ENCODE measurements at places on chromosomes 4 and X.

DNA sequence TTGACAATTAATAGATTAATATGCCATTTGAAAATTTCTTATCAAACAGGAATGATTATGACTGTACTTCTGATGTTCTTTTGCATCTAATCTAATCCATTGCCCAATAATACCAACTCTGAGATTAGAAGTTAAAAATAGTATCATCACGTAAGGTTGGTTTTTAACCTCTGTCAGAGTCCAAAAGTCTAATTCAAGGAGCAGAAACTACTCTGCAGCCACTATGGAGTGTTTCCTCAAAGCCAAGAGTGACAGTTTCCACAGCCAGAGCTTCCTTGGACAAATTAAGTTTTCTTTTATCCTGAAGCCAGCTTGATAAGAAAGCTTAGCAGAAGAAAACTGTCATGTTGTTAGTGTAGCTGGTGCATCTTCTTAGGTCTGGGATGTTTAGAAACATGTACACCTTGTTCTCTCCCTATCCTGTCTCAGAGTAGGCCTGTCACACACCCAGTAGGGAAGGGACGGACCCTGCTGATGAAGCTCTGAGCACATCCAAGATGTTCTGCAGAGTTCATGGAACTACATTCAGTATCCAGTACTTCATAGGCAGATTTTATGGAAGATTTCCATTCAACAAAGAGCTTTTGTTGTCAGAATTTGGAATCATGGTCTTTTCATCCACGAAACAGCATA, 20.4 kb upstream of the PI4K2B start:
- peaks cover 1% of the 10 kb centered on the region for H3K36me3 ChIP-seq
- H3K27me3 ChIP-seq = peaks cover 3% of the 10 kb centered on the region
- H3K4me1 ChIP-seq = peaks cover 2% of the 10 kb centered on the region

DNA sequence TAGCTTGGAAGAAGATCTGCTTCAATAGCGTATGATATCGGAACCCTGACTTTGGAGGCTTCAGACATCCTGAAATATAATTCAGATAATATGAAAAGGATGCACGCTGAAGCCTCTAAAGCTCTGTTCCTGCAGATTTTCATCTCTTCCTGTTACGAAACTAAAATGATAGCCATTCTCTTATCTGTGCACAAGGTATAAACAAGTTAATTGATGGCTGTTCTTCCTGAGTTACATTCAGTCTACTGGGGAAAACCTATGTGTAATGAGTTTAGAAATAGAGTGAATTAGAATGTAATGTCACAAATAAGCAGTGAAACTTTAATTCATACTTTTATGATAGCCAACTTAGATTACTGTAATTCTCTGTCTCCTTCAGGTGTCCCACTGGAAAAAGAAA, 36.8 kb upstream of the AGA start:
- H3K4me3 ChIP-seq = no peak overlapping the region
- H3K27ac ChIP-seq = no peak overlapping the region
- no peak for DNase-seq

DNA sequence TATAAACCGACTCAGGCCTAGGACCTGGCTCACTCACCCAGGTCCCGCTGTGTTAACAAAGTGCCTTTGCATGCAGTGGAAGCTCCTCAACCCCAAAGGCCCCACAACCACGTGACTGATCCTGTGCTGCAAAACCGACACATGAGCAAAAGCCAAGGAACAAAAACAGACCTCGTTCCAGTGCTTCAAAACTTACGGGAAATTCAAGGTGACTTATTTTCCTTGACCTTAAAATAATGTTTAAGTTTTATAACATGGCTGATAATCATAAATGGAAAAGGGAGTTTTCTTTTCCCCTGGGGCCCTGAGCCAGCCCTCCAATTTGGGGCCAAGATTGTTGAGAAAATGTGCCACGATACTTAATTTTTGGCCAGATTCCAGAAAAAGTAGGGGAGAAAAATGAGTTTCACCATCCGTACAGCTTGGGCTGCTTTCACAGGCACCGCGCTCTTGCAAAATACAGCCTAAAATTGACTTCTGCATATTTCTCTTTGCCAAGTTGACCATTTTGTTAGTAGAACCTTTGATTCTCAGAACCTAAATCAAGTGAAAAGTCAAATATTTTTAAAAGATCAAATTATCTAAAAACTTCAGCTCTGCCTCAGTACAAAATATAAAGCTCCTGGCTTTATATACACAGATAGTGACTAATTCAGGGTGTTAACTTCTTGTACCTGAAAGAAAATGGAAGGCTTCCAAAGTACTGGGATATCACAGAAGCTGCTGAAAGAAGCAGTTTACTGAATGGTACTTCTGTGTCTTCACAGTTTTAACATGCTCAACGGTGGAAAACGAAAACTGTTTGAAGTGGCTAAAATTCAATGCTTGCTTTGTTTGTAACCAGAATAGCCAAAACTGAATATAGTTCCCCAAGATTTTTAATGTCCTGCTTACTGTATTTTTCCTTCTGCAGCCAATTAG, 93.8 kb downstream of the APBB2 start:
- H3K27ac ChIP-seq = no peak overlapping the region
- peaks cover 10% of the 10 kb centered on the region for H3K27me3 ChIP-seq
- no peak for DNase-seq
- H3K4me3 ChIP-seq = no peak overlapping the region

DNA sequence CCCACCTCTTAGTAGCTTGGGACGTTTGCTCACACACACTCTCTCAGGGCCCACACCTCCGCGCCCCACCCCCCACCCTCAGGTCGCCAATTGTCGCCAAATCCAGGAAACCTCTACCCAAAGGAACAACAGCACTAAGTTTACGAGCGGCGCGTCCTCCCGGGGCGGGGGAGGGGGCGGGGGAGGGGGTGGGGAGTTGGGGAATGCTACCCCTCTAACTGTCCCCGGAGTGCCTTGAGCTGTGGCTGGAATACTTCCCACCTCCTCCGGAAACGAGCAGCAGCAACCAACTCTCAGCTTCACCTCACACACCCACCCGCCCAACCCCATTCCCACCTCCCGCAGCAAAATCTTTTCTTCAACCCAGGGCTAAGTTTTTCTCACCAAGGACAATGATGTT, 135.6 kb upstream of the ZIC3 start:
- no peak overlapping the region for H3K4me3 ChIP-seq
- H3K27ac ChIP-seq = no peak overlapping the region
- no peaks in the 10 kb centered on the region for H3K36me3 ChIP-seq
- DNase-seq = no peak

DNA sequence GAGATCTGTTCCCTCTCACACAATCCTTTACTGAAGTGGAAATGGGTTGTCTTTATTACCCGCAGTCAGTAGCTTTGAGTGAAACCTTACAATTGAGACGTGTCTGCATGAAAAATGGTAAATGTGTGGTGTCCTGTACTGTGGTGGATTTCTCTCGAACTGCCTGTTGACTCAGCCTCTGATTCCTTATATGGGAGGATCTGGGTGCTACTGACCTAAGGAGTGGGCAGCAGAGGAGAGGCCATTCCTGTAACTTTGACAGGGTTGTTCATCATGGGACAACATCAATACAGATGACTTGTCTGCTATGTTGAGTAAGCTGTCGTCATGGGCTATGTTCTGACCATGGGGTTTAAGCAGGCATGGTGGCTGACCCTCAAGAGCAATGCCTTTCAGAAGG, 159.6 kb upstream of the WDR1 start:
- H3K27me3 ChIP-seq = no peaks in the 10 kb centered on the region
- H3K4me3 ChIP-seq = no peak overlapping the region
- no peaks in the 10 kb centered on the region for H3K36me3 ChIP-seq

- no peaks in the 10 kb centered on the region for H3K27me3 ChIP-seq
- H3K27ac ChIP-seq = no peak overlapping the region
- H3K4me3 ChIP-seq = no peak overlapping the region
- H3K4me1 ChIP-seq = no peaks in the 10 kb centered on the region
- no peaks in the 10 kb centered on the region for H3K36me3 ChIP-seq
Measured at GRCh38 chr4:163949976-163950601, 455.6 kb downstream of the TMA16 start.

DNA sequence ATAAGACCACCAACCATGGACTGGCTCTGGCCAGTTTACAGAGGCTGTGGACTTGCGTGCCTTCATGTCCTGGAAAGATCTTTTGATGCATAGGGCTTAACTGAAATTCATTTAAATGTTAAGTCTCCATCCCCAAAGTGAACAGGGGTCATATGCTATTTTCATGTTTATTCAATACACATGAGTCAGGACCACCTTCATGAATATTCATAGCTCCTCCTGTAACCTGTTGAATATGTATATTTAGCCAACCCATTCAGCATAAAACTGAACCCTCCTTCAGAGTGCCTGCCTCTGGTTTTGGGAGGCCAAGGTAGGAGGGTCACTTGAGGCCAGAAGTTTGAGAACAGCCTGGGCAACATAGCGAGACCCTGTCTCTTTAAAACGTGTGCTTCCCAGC, 7.1 kb downstream of the CTPS2 start:
- H3K4me1 ChIP-seq = no peaks in the 10 kb centered on the region
- DNase-seq = no peak
- H3K36me3 ChIP-seq = peaks cover 9% of the 10 kb centered on the region

DNA sequence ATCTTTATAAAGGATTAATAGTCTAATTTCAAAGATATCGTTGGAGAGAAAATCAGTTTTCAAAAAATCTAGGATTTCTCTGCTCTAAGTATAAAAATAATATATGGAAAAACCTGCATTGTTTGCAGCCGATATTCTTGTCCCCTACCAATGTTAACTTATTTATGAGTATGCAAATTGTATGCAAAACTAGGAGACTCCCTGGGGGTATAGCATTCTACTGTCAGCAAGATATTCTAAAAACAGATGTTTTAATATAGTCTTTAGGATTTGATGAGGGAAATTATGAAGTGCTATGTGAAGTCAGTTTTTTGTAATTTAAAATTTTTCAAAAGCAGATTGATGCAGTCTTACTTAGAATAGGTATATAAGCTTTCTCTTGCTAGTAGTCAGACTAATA, 40.9 kb downstream of the GK2 start:
- no peak overlapping the region for H3K27ac ChIP-seq
- no peak for DNase-seq

- peaks cover 3% of the 10 kb centered on the region for H3K27me3 ChIP-seq
- H3K4me1 ChIP-seq = peaks cover 32% of the 10 kb centered on the region
- no peak overlapping the region for H3K4me3 ChIP-seq
- no peak for DNase-seq
- H3K27ac ChIP-seq = peak overlapping the region; percentile 97
Measured at GRCh38 chrX:130086447-130087206, 23.7 kb downstream of the ELF4 start.

DNA sequence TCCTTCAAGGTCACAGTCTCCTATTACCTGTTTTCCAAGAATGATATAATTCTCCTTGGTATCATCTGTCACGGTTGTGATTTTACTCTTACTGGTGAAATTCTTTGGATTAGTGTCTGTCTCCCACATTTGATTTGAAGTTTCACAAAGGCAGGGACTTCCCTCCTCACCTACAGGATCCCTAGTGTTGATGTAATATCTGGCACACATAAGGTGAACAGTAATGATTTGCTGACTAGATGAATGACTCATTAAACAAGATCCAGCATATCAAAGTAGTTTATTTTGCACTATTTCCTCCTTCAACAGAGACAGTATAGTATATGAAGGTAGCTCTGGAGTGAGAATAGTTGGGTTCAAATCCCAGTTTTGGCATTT, 135.3 kb upstream of the IL1RAPL2 start:
- H3K27me3 ChIP-seq = peaks cover 1% of the 10 kb centered on the region
- no peaks in the 10 kb centered on the region for H3K36me3 ChIP-seq
- no peak for DNase-seq
- no peak overlapping the region for H3K4me3 ChIP-seq
- H3K4me1 ChIP-seq = peaks cover 5% of the 10 kb centered on the region

DNA sequence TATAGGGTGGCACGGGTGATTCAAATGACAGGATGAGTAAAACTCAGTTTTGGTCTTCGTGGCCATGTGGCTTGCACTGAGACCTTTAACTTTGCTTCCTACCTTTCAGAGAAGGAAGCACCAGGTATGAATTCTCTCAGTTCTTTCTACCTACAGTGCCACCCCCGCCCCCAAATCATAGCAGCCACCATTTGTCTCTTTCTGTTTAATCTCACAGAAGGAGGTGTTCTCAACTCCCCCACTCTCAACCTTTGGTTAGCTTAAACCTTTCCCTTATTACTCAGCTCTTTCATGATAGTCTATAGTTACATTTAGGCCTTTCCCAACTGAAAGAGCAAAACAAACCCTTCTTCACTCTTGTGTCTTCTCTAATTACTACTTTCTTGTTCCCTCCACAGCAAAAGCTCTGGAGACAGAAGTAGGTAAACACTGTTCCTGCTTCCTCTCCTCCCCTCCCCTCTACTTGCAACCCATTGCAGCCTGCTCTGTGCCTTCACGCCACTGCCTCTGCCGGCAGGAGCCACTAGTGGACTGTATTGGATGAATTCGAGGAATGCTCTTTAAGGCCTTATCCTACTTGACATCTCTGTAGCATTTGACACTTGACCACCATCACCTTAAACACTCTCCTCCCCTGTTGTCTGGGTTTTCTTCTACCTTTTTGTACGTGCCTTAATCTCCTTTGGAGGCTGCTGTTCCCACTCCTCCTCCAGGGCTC, 123.7 kb downstream of the AFF1 start:
- no peak overlapping the region for H3K4me3 ChIP-seq
- peak; percentile 28 for DNase-seq
- H3K36me3 ChIP-seq = peaks cover 5% of the 10 kb centered on the region
- peaks cover 4% of the 10 kb centered on the region for H3K27me3 ChIP-seq

GRCh38 chrX:139801397-139801813, 93.4 kb upstream of the MCF2 start:
- H3K4me1 ChIP-seq = peaks cover 2% of the 10 kb centered on the region
- peaks cover 6% of the 10 kb centered on the region for H3K36me3 ChIP-seq
- no peak for DNase-seq
- no peak overlapping the region for H3K27ac ChIP-seq

DNA sequence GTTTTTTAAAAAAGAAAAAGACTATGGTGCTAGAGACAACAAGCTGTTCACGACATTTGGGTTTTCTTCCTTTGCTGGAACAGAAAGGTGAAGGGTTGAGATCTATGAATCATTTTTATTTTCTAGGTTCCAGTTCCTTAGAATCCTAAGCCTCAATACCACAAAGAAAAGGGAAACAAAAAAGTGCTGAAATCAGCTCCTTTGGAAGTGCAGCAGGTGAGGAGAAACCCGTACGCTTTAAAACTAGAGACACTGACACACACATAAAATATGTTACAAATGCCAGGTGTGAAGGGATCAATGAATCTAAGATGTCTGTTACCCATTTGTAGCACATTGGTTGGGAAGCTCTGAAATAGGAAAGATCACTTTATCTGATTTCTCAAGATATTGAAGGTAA, 125.2 kb downstream of the AREG start:
- peaks cover 2% of the 10 kb centered on the region for H3K27me3 ChIP-seq
- no peak overlapping the region for H3K4me3 ChIP-seq
- H3K4me1 ChIP-seq = peaks cover 8% of the 10 kb centered on the region

- no peaks in the 10 kb centered on the region for H3K4me1 ChIP-seq
- DNase-seq = no peak
- no peaks in the 10 kb centered on the region for H3K36me3 ChIP-seq
- no peaks in the 10 kb centered on the region for H3K27me3 ChIP-seq
- H3K27ac ChIP-seq = no peak overlapping the region
Measured at GRCh38 chr4:79607979-79608378, 200.0 kb upstream of the GK2 start.

GRCh38 chr4:177706916-177707315, 264.7 kb upstream of the AGA start:
- peaks cover 2% of the 10 kb centered on the region for H3K27me3 ChIP-seq
- H3K27ac ChIP-seq = no peak overlapping the region
- H3K4me1 ChIP-seq = no peaks in the 10 kb centered on the region
- no peak overlapping the region for H3K4me3 ChIP-seq
- H3K36me3 ChIP-seq = no peaks in the 10 kb centered on the region
- DNase-seq = no peak
